ENCODE measurements at places on chromosomes 3 and 15.

DNA sequence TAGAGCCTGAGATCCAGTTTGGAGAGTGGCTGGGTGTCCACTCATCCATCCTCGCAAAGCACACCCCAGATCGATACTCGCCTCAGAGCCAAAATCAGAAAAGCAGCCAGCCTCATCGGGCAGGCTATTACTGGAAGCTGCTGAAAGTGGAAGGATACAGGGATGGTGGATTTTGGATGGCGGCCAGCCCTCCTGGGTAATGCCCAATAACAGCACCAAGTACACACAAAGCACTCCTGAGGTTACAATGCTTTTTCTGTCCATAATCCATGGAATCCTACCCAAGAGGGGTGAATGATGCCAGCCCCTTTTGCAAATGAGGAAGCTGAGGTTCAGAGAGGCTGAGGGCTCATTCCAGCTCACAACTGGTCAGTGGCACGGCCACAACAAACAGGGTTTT is 93.1 kb upstream of the SLC6A11 start:
- DNase-seq, result no peak

DNA sequence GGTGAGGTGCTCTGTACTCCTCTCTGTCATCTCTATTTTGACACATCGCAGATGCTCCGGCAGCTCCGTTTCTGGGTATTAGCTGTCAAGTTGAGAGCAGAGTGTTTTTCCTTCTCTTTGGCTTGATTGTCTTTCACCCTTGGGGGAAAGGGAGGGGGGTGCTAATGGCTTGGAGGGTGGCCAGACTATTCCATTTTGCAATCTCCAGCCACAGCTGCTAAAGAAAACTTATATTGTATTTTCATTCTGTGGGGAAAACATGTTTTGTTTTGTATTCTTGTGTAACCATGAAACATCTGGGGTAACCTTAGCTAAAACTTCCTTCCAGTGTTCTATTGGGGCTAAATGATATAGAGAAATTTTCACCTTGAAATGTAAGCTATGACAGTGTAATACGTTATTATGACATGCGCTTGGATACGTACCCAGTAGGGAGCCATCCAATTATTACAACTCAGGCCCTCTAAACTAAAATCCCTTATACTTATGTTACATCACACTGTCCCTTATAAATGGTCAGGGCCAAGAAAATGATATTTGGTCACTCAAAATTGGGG is 14.0 kb upstream of the LARP6 start:
- DNase-seq, result no peak

DNA sequence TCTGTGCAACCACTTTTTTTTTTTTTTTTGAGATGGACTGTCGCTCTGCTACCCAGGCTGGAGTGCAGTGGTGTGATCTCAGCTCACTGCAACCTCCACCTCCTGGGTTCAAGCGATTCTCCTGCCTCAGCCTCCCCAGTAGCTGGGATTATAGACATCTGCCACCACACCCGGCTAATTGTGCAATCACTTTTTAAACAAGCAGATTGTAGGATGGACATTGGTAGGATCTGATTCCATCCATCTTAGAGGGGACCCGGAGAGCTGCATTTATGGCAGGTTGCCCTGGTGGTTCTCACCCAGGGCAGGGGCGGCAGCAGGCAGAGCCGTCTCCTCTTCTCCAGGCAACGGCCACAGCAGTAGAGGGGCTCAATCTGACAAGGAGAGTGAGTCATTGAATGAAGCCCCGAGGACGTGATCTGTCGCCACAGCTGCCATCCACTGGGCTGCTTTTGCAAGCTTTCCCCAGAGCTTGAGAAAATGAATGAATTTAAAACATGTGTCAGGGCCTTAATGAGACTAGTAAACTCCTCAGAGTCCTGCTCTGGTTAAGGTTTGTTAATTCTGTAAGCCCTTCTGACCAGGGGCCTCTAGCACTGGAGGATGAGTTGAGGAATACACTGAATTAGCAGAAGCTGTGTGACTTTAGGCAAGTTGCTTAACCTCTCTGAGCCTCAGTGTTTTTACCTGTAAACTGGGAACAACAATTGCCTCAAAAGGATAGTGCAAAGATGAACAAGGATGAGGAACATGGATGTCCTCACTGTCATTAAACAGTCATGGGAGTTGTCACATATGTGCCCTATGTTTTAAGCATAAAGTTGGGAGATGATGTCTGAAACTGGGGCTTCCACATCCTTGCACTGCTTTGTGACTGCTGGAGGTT is 129.1 kb downstream of the ASB7 start:
- DNase-seq, result no peak

DNA sequence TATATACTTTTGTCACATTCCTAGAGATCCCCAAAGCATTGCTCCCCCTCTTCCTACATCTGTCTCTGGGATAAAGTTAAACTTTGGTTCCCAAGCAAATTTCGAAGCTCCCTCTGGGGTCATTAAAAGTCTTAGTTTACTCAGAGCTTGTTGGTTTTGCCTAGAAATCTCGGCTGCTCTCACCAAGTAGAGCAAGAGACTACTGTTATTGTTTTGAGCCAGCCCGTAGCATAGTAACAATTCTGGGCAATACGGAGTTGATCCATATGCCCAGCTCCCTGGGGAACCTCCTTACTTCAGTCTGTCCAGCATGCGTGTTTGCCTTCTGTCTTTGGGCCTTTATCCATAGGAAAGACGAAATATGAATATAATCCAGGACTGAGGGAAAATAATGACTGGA is 10.0 kb upstream of the P3H2 start:
- no peak for DNase-seq

DNA sequence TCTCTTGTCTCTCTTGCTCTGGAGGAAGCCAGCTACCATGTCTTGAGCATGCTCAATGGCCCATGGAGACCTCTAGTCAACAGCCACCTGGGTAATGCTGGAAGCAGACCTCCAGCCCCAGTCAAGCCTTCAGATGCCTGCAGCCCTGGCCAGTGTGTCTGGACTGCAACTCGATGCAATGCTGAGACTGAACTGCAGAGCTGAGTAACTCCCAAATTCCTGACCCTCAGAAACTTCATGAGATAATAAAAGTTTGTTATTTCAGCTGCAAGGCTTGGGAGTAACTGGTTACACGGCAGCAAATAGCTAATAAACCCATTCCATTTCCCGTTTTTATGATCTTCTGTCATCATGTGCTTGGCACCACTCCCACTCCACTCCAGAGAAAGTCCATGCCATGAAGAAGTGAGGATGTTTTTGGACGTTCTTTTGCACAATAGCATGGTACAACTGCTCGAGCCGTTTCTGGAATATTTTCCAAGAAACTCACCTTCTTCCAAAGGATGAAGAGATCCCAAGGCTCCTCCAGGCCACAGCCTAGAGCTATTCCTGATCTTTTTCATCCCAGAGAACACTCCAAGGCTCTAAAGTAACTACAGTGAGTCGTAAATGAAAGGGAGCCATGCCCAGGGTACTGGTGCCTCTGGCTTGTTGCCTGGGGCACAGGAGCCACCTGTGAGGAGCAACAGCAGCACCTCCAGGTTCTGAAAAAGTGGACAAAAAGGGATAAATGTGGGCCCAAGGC is 72.0 kb upstream of the KLF13 start:
- DNase-seq, result no peak

DNA sequence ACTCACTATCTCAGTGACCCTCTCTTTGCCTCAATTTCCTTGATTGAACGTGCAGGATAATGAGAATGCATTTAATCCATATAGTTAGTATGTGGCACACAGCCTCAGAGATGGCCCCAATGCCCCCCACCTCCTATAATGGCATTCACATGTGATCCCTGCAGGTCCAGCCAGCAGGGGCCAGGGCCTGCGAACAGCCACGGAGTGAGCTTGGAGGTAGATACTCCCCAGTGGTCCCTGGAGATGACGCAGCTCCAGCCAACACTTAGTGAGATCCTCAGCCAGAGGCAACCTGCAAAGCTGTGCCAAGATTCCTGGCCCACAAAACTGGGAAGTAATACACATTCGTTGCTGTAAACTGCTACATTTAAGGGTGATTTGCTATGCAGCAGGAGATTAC is 184.9 kb upstream of the NSMCE3 start:
- no peak for DNase-seq

All from activated naive CD4-positive, alpha-beta T cell (primary cell).